ENCODE measurements at places on chromosomes 16 and 17.
A peak's percentile ranks its signal among the peaks of the same experiment; 100 is the strongest.

- no peak for DNase-seq
Measured at GRCh38 chr17:82952019-82952418, 112.2 kb upstream of the ZNF750 start.

- DNase-seq = no peak
Measured at GRCh38 chr16:83630979-83631378, 176.8 kb upstream of the HSBP1 start.

DNA sequence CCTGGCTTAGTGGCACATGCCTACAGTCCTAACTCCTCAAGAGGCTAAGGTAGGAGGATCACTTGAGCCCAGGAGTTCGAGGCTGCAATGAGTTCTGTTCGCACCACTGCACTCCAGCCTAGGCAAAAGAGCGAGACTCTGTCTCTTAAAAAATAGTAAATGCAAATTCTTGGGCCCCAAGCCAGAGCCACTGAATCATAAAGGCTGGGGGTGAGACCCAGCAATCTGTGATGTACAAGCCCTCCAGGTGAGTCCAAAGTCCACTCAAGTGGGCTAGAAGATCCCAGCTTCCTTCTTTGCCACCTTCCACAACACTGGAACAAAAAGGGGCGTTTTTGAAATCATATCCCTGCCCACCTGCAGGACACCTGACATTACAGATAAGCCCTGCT lies 16.9 kb downstream of the TRIM25 start:
- no peak for DNase-seq

GRCh38 chr17:28871056-28871579 lies 16.3 kb downstream of the ERAL1 start:
- DNase-seq = no peak

DNA sequence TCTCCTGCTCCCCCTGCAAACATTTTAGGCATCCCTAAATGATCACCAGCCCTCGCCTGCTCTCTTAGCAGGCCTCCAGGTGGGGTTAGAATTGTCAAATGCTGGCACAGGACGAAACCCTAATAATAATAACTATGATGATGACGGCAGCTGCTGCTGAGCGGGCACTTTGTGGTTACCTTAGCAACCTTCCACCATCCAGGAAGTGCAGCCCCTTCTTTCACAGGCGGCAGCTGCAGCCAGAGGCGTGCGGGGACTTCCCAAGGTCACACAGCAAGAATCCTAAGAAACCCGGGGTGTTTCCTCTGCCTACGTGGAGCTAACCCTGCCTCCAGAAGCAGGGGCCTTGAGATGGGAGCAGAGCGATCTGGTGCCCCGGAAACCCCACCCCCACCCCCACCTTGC lies 22.4 kb upstream of the EIF1 start:
- DNase-seq = peak; percentile 49

GRCh38 chr17:51120739-51121619 lies at the start of gene SPAG9:
Gene SPAG9, minus strand, starts transcription at chr17:51120868. Its CDS starts 212 bp downstream, at chr17:51120656.
- DNase-seq = peak; percentile 92

DNA sequence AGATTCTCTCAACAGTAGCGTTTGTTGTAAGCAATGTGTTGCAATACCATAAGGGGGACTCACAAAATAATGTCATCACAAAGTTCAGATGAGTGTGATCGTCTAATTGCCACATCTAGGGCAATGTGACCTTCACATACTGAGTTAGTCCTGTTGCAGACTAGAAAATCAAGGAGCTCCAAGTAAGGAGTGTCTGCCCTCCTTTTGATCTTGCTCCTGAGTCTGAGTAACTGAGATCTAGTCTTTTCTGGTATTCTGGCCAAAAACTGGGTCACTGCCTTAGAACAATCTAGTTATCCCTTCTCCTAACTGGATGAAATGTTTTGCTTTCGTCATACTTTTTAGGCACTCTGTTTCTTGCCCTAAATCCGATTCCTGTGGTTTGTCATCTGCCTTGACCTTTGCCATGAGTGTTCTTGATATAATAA lies 712.1 kb downstream of the CDH11 start:
- no peak for DNase-seq

GRCh38 chr16:50244140-50244503 lies 22.2 kb upstream of the ADCY7 start:
- no peak for DNase-seq

DNA sequence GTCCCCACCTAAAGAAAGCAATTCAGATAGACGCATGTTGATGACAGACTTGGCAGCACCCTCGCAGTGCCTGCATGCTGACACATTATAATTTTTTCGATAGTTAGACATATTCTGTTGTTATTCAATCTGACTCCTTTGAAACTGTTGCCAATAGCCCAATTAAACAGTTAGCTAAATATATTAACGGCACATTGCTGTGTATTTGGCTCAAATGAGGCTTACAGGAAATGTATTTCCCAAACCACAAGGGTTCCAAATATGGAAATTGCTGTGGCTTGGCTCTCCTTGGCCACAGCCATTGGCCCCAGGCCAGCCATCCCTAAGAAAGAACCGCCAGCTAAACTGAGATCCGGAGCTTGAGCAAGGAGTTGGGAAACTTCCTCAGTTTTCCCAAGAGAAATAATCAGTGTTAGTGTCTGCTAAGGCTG lies 31.1 kb downstream of the C16orf82 start:
- no peak for DNase-seq

DNA sequence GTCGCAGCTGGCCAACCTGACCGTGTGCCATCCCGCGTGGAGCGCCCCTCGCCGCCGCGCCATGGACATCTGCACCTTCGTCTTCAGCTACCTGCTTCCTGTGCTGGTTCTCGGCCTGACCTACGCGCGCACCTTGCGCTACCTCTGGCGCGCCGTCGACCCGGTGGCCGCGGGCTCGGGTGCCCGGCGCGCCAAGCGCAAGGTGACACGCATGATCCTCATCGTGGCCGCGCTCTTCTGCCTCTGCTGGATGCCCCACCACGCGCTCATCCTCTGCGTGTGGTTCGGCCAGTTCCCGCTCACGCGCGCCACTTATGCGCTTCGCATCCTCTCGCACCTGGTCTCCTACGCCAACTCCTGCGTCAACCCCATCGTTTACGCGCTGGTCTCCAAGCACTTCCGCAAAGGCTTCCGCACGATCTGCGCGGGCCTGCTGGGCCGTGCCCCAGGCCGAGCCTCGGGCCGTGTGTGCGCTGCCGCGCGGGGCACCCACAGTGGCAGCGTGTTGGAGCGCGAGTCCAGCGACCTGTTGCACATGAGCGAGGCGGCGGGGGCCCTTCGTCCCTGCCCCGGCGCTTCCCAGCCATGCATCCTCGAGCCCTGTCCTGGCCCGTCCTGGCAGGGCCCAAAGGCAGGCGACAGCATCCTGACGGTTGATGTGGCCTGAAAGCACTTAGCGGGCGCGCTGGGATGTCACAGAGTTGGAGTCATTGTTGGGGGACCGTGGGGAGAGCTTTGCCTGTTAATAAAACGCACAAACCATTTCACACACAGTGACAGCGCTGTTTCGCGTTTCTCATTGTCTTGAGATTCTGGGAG lies 2.0 kb upstream of the ZACN start:
- no peak for DNase-seq

DNA sequence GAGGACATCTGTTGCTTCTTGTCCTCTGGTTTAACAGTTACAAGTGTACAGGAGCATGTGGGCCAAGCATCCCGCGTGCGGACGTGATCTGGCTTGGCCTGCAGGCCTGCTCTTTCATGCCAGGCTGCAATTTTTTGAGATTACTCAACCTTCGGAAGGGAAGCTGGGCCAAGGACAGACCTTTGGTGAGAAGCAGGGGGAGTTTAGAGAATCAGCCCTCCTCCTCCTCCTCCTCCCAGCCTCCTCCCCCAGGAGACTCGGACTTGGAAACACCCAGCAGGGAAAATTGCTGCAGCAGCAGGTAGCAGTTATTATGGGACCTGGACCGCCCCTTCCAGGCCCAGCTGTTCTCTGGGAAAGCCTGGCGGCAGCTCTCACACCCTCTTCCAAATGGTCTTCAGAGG lies 5.1 kb upstream of the KLHL36 start:
- DNase-seq = no peak

- no peak for DNase-seq
Measured at GRCh38 chr17:67035131-67036083, 8.9 kb upstream of the CACNG1 start.

DNA sequence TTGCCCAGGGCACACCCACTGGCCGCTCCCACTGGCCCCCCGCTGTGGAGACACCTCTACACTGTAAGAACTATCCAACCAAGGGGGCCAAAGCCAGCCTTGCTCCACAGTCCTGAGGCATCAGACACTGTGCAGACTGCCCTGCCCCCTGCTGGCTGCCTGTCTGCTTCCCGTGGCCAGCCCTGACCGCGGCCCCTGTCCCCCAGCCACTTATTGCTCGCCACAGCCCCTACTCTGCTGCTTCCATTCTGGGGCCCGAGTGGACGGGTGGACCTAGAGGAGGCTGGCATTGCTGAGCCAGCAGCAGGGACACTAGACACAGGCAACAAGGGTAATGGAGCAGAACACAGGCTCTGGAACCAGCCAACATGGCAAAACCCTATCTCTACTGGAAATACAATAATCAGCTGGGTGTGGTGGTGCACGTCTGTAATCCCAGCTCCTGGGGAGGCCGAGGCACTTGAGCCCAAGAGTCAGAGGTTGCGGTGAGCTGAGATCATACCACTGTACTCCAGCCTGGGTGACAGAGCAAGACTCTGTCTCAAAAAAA lies 19.7 kb upstream of the LRRC37A3 start:
- DNase-seq = no peak

- no peak for DNase-seq
Measured at GRCh38 chr17:31835984-31836383, 23.1 kb downstream of the COPRS start.

GRCh38 chr17:4718276-4718675 lies 7.8 kb downstream of the ARRB2 start:
- no peak for DNase-seq

DNA sequence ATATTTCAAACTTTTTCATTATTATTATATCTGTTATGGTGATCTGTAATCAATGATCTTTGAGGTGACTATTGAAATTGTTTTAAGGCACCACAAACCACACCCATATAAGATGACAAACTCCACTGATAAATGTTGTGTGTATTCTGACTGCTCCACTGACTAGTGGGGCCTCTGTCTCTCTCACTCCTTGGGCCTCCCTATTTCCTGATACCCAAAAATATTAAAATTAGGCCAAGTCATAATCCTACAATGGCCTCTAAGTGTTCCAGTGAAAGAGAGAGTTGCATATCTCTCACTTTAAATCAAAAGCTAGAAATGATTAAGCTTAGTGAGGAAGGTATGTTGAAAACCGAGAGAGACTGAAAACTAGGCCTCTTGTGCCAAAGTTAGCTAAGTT lies 23.4 kb downstream of the CYLD start:
- no peak for DNase-seq

- no peak for DNase-seq
Measured at GRCh38 chr17:79970576-79971068, 65.0 kb downstream of the TBC1D16 start.

GRCh38 chr16:70152578-70153302 lies 20.8 kb upstream of the CLEC18C start:
- DNase-seq = no peak

GRCh38 chr17:33396818-33397217 lies 103.7 kb upstream of the ASIC2 start:
- DNase-seq = no peak

- DNase-seq = peak; percentile 42
Measured at GRCh38 chr17:29243792-29244191, 2.9 kb upstream of the CRYBA1 start.

DNA sequence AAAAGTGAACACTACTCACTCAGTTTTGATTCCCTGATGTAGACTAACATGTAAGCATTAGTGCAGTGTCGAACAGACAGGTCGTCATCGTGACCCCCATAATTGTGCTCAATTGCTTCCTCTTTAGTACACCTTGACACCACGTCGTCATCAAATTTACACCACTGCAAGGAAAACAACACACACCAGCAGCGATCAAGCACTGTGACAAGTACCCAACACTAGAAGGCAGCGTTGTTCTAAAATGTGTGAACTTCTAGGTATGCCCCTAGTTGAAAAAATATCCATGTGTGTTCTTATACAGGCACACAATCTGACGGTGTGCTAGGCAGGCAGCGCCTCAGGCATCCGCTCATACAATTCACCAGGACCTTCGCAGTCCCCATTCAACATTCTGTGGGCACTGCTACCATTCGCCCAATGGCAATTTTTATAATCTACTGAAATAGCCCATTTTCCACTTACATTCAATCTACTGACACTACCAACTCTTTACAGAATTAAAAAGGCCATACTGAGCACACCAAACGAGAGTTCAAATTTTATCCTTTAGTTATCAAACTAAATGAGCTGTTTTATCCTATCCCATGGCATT lies 23.1 kb downstream of the LITAFD start:
- peak; percentile 34 for DNase-seq

GRCh38 chr16:89602273-89602951 lies 11.0 kb upstream of the DPEP1 start:
- DNase-seq = peak; percentile 75

- DNase-seq = no peak
Measured at GRCh38 chr17:50394711-50395110, 2.6 kb downstream of the LRRC59 start.

GRCh38 chr16:80260906-80261311 lies 279.9 kb upstream of the DYNLRB2 start:
- DNase-seq = no peak

DNA sequence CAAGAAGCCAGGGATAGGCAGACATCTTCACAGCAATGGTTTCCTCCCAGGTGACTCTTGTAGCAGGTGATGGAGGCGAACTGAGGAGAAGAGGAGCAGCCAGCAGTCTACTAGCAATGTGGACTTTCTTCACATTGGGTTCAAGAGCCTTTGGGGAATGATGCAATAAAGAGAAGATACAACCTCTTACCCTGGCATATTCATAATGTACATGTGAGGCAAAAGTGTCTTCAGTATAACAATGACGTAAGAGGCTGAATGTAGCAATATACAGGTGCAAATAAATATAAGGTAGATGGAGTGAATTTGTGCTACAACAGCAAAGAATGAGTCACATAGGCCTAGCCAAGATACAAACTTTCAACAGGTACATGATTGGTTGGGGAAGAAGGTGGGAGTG lies 70.9 kb upstream of the SOX9 start:
- DNase-seq = no peak

DNA sequence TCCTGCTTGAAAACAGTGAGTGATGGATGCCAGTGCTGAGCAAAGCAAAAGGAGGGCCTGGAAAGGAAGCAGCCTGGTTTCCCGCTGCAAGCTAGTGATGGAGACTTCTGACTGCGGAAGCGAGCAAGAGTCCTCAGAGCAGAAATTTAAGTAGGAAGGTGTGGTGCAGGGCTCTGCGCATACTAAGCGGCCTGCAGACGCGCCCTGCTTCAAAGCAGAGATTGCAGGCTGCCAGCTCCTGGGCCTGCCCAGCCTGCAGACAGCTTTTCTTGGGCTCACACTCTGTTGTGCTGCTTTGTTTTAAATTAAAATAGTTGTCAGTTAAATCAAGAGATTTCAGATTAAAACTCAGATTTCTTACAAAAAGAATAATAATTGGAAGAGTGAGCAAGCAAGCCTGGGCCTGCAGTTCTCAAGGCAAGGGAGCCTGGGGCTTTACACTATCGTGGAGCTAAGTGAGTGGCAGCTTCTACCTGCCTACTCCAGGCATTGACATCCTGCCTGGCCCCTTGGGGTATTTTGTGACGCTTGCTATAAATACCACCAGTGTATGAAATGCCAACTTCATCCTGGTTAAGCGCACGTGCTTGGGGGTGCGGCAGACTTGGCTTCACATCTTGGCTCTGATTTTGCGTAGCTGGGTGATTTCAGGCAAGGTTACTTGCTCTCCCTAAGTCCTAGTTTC lies 237.3 kb downstream of the XYLT1 start:
- no peak for DNase-seq
